ENCODE measurements at places on chromosomes 3 and 15.

DNA sequence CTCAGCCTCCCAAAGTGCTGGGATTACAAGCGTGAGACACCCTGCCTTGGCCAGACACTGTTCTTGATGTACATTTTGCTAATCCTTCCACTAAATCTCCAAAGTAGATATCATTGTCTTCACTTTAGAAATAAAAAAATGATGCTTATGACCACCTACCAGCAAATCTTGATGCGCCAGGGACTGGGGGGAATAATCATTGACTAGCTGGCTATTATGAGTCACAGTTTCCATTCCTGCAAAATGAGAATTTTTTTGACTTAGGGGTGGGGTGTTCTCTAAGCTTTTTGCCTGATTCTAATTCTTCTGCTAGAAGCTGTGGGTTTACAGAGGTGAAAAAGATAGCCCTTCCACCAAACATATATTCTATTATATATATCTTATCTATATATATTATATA is 17.1 kb upstream of the RFC4 start:
- peak; percentile 72 for DNase-seq

GRCh38 chr3:20071175-20071574 is 30.9 kb downstream of the KAT2B start:
- no peak for DNase-seq

GRCh38 chr3:105505170-105505569 is 138.5 kb downstream of the ALCAM start:
- DNase-seq: no peak

GRCh38 chr3:138463724-138464490 is 29.5 kb downstream of the ESYT3 start:
- no peak for DNase-seq

- DNase-seq: no peak
Measured at GRCh38 chr3:99648516-99648915, 10.1 kb downstream of the COL8A1 start.

- no peak for DNase-seq
Measured at GRCh38 chr15:89230277-89230676, 8.9 kb upstream of the RLBP1 start.

DNA sequence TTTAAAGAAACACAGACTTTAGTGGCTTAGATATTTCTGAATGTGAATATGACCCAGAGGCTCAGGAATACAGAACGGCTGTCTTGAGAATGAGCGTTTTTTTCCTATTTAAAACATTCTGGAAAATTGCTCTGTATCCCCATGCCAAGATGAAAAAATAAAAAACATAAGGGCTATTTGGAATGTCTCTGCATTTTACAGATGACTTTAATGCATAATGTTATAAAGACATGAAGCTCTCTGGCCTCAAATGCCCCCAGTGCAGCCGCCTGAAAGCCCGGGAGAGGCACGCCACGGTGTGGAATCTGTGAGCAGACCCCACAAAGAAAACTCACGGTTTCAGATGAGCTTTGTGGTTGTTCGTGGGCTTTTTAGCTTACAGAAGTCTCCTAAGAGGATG is 322.5 kb upstream of the ICE2 start:
- no peak for DNase-seq

DNA sequence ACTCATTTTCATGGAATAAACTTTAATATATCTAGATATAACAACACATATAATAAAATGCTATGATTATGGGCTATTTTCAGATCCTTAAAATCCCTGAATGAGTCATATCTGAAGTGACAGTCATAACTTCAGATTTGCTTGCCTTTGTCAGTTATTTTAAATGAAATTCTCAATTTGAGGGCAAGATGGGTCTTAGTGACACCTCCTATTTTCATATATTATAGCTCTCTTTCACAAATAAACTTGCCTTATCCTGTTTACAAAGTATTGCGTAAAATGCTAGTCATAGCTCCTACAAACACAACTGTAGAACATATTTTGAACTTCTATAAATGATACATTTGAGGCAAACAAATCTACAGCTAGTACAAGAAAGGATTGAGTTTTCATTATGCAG is 6.2 kb upstream of the THRB start:
- DNase-seq: no peak

- DNase-seq: no peak
Measured at GRCh38 chr15:96374499-96374898, 44.0 kb downstream of the NR2F2 start.

DNA sequence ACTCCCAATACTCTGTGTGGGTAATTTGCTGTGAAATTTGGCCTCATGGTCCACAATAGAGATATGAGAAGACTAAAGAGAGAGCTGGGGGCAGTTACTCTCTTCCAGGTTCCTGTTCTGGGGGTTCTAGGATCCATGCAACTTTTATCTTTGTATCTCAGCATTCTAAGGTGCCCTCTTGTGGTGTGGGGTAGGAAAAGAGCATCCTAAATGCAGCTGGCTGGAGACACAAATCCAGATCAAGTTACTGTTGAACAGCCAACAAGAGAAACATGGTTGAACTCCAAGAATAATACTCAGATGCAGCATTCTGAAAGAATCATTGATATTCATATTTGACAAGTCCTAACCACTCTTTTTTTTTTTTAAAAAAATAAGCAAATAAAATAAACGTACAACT is 238.2 kb downstream of the GREM1 start:
- DNase-seq: peak; percentile 48

- DNase-seq: no peak
Measured at GRCh38 chr15:49751191-49751590, 130.3 kb downstream of the DTWD1 start.

- no peak for DNase-seq
Measured at GRCh38 chr15:44530653-44531052, 6.3 kb upstream of the EIF3J start.

GRCh38 chr15:89777073-89777751 is 1.1 kb downstream of the MESP2 start:
- no peak for DNase-seq

GRCh38 chr3:195416795-195417194 is 26.0 kb downstream of the ACAP2 start:
- peak; percentile 11 for DNase-seq

GRCh38 chr3:79473993-79474392 is 293.8 kb downstream of the ROBO1 start:
- DNase-seq: peak; percentile 21

DNA sequence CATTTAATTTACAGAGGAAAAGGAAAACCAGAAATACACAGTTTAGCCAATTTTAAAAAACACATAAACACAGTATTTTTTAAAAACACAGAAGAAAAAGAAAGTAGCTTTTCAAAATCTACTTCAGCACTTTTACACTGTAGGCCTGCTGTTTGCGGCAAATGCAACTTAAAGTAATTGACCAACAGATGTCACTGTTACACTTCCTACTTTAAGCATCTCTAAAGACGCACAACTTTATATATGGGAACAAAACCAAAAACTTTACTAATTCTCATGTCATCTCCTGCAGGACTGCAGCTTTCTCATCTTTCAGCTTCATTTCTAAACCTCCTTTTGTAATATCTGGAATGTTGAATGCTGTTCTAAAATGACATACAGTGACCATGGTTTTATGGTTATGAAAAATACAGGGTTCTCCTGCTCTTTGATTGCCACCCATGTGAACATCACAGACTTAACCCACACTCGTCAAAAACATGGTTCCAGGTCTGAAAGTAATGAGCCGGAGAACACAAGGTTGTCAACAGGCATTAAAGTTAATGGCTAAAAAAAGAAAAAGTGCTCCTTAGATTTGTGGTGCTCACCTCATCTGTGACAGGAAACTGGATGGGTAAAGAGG is 107.9 kb downstream of the FMN1 start:
- DNase-seq: peak; percentile 81

- DNase-seq: no peak
Measured at GRCh38 chr15:50340416-50340815, 14.6 kb downstream of the GABPB1 start.

DNA sequence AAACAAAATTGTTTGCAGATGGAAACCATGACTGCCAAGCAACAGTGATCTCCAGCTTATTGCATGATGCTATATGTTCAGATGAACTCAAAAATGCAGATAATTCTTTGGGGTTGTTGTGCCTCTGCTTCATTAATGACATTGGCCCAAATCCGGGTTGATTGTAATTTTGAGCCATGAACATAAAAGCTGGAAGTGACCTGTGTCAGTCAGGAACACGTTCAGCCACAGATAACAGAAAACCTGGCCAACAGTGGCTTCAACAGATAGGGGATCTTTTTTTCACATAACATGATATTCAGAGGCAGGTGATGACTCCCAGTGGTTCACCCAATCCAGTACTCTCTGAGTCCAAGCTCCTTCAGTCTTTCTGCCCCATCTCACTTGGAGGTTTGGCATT is 76.9 kb upstream of the EIF1B start:
- DNase-seq: no peak

- DNase-seq: peak; percentile 74
Measured at GRCh38 chr15:86611417-86612040, 531.9 kb downstream of the AGBL1 start.

DNA sequence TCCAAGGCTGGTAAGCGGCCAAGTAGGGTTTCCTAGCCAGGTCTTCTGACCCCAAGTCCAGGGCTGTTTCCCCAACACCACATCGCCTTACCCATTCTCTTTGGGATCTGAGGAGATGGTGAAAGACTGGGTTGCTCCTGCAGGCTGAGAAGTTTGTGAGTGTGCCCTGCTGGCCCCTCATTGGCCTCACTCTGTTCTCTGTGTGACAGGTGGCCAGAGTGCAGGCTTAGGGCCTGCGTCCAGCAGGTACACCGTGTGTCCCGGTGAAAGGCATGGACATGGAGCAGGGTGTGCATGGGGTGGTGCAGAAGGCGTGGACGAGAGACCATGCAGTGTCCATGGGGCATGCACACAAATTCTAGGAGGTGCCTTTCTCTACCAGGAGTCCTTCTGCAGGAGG is 91.3 kb downstream of the DGKG start:
- DNase-seq: no peak

- no peak for DNase-seq
Measured at GRCh38 chr3:71492566-71492965, 91.0 kb downstream of the FOXP1 start.

DNA sequence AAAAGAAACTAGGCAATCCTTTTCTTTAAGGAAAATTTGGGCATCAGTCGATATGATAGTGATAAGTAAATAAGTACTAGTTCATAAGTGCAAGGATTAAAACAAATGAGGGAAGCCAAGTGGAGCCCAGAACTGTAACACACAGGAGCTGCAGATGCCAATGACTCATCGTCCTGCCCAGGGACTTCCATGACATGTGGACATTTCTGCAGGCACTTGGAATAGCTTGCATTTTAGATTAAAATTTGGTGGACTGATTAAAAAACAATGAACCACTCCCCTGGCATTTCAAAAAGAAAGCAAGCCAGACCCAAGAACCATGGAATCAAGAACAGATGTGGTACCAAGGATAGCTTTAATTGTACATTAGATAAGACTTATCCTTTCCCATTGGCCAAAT is 2.9 kb downstream of the SAMD7 start:
- peak; percentile 77 for DNase-seq

DNA sequence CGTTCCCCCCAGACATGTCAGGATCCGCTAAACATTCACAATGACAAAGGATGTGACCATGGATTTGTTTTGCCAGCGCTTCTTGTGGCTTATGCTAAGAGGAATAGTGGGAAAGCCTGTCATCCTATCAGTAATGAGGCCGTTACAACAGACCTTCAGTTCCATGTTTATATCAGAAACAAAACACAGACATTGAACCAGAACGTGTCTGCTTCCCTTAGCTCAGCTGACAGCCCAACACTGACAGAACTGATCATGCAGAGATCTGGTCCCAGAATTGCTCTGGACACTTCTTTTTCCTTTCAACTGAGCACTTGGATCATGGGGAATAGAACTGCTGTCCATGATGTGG is 58.3 kb upstream of the MYZAP start:
- DNase-seq: no peak

DNA sequence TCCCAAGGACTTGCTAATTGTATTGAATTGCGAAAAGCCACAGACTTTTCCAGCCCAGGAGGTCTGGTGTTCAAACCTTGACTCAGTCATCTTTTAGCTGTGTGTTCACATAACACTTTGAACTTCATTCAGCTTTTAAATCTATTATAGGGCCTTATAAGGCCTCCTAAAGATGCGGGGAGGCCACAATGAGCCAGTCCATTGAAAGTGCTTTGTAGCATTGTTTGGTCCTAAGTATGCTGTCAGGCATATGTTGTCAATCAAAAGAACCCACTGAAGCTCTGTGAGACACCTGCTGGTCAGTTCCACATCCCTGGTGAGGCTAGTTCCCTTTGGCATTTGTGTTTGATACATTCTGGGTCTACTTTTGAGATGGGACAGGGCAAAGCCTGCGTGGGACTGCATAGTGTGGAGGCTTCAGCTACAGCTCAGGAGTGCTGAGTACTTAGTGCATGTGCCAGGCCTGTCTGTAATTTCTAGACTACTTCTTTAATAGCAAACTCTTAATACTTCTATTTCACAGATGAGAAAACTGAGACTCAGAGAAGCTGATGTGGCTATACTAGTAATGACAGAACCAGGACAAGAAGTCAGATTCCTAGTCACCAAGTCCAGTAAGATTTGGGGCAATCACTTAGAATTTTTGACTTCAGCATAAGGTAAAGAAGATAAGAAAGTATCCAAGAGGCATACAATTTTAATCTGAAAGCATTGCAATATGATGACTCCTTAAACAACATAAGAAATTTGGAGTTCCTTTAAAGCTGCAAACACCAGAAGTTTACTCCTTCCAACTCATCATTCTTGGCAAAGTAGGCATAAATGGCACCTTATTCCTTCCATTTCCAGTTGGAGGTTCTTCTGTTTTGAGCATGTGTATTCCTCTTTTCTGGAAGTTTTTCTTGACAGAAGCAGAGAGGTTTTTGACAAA is 213.0 kb downstream of the PDCD6IP start:
- DNase-seq: peak; percentile 72

DNA sequence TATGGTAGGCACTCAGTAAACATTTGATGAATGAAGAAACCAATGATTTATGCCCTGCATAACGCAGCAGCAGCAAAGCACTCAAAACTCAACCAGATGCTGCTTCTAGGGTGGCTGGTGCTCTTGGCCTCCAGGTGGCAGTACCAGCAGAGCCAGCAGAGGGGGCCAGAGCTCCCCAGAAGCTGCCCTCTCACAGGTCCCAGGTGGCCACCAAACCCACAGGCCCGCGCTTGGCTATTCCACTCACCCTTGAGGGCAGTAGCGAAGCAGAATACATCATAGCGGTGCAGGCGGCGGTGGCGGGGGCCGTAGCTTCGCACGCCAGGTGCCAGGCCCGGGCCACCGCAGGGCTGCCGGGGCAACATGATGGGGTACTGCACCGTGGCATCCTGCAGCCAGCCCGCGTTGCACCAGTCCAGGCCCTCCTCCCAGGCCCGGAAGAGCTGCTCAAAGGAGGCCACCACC is 16.6 kb downstream of the HAPLN3 start:
- DNase-seq: peak; percentile 35

GRCh38 chr3:141550926-141551665 is 64.3 kb downstream of the RASA2 start:
- no peak for DNase-seq

DNA sequence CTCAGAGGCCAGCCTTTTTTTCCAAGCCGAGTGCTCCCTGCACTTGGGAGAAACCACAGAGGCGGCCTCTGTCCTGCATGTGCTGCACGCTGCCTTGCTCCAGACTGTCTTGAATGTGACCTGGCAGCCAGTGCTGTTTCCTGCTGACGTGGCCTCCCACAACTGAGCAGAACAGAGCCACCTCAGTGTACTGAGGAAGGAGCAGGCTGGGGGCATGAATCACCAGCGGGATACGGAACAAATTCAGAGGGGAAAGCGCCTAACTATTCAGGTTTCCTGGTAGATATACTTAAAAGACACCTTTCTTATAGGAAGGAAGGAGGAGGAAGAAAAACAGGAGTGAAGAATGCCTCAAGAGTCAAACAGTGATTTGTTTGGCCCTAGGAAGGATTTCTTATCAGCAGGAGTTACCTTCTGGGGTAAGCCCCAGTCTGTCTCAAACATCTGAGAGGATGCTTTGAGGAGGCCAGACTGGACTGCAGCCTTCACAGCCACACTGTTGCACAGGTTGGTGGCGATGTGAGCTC is 114.0 kb downstream of the FNDC3B start:
- DNase-seq: peak; percentile 98
